Muscle of leg (tissue), 16 donors: ENCODE measurements at places on chromosomes 7 and 10. TPM values are rescaled to one million over a fixed set of nuclear protein-coding genes. Genes with fewer than 3 reads are reported as not detected.

The LSM8 gene
- 33.8 TPM for total RNA-seq

- DNase-seq: no peak
- no peaks in the 10 kb centered on the region for H3K36me3 ChIP-seq
- peaks cover 12% of the 10 kb centered on the region for H3K27me3 ChIP-seq
- H3K4me1 ChIP-seq: no peaks in the 10 kb centered on the region
- no peak overlapping the region for H3K4me3 ChIP-seq
- H3K27ac ChIP-seq: no peak overlapping the region
These were observed 335.3 kb downstream of the GLRX3 start for GRCh38 chr10:130471486-130471885.

- no peak overlapping the region for H3K27ac ChIP-seq
- DNase-seq: no peak
- H3K27me3 ChIP-seq: no peaks in the 10 kb centered on the region
- H3K36me3 ChIP-seq: no peaks in the 10 kb centered on the region
- H3K4me1 ChIP-seq: no peaks in the 10 kb centered on the region
These were observed 198.6 kb upstream of the ADARB2 start for GRCh38 chr10:1935912-1936311.

The MYH16 gene
- total RNA-seq: not detected

DNA sequence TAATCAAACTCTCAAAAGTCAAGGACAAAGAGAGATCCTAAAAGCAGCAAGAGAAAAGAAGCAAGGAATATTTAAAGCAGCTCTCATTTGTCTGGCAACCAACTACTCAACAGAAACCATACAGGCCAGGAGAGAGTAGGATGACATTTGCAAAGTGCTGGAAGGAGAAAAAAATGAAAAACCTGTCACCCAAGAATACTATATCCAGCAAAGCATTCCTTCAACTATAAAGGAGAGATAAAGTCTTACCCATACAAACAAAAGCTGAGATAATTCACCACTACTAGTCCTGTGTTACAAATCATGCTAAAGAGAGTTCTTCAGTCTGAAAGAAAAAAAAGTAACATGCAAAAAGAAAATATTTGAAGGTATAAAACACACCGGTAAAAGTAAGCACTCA is 357.7 kb downstream of the PTPRN2 start:
- H3K4me3 ChIP-seq: no peak overlapping the region
- no peak for DNase-seq
- H3K36me3 ChIP-seq: no peaks in the 10 kb centered on the region
- H3K4me1 ChIP-seq: no peaks in the 10 kb centered on the region
- no peak overlapping the region for H3K27ac ChIP-seq
- H3K27me3 ChIP-seq: no peaks in the 10 kb centered on the region

The LSM5 gene
- total RNA-seq: 47.5 TPM

The ATRNL1 gene
- total RNA-seq: 7.1 TPM

- H3K36me3 ChIP-seq: no peaks in the 10 kb centered on the region
- no peak overlapping the region for H3K4me3 ChIP-seq
- H3K4me1 ChIP-seq: no peaks in the 10 kb centered on the region
- H3K27ac ChIP-seq: no peak overlapping the region
- H3K27me3 ChIP-seq: no peaks in the 10 kb centered on the region
These were observed 37.0 kb upstream of the EGR2 start for GRCh38 chr10:62852961-62853702.

The NAT16 gene
- total RNA-seq: not detected

GRCh38 chr7:10696064-10696463 is 277.6 kb upstream of the PHF14 start:
- H3K36me3 ChIP-seq: no peaks in the 10 kb centered on the region
- H3K4me1 ChIP-seq: no peaks in the 10 kb centered on the region
- no peak overlapping the region for H3K27ac ChIP-seq
- no peak overlapping the region for H3K4me3 ChIP-seq

The CFAP70 gene
- 1.3 TPM for total RNA-seq

The MOGAT3 gene
- not detected for total RNA-seq
